SIG-M5 (cell line): ENCODE measurements at places on chromosomes 5 and 9.

DNA sequence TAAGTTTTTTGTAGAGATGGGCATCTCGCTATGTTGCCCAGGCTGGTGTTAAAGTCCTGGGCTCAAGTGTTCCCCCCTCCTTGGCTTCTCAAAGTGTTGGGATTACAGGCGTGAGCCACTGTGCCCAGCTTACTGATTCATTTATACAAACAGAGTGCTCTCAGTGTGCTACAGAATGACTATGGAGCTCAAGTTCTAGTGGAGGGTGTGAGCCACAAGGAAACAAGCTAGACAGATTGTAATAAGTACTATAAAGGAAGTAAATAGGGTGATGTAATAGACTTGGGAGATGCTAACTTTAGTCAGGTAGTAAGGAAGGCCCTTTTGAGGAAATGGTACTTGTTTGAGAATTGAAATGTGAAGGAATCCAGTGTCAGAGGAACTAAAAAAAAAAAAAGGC is 1.7 kb upstream of the TMEM267 start:
- DNase-seq, result peak; percentile 77

GRCh38 chr5:168295574-168296201 is 4.2 kb downstream of the WWC1 start:
- no peak for DNase-seq

DNA sequence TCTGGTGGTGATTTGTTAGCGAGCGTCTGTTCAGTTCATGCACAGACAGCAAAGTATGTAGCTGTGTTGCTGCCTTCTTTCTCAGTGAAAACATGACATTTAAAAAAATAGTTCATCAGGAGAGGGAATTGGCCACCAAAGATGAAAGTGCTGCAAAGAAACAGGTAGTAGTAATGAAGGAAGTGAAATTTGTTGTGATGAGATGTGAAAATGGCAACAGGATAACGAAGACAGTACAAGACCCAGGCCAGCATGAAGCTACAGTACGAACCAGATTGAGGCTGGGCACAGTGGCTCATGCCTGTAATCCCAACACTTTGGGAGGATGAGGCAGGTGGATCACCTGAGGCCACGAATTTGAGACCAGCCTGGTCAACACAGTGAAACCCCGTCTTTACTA is 136.0 kb downstream of the SMARCA2 start:
- DNase-seq, result no peak

- DNase-seq, result no peak
Measured at GRCh38 chr9:112784020-112784785, 33.6 kb downstream of the SNX30 start.

DNA sequence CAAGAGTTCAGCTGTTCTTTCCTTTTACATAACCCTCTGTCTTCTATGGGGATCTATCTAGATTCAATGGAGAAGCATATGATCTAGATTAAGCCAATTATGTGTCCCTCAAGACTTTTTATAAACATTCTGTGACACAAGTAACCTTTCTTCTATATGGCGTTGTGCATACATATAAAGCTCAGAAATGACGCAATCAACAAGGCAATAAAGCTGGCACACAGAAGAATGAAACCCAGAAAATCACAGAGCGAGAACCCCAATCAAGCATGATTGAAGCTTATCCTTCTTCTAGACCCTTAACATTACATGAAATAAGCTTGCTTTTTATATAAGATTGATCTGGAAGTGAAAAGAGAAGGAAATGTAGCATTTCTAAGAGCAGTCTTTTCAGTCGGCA is 178.9 kb downstream of the DMRTA1 start:
- no peak for DNase-seq

DNA sequence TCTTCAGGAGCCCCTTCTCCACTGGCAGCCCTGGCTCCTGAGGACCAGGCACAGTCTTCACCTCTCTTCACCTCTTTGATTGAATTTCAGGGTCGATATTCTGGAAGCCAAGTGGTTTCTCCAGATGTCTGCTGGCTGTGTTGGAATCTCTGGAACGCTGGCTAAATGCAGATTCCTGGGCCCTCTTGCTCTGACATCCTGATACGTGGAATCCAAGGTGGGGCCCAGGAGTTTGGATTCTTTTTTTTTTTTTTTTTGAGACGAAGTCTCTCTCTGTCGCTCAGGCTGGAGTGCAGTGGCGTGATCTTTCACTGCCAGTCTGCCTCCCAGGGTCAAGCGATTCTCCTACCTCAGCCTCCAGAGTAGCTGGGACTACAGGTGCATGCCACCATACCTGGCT is 26.8 kb upstream of the IER5L start:
- no peak for DNase-seq

DNA sequence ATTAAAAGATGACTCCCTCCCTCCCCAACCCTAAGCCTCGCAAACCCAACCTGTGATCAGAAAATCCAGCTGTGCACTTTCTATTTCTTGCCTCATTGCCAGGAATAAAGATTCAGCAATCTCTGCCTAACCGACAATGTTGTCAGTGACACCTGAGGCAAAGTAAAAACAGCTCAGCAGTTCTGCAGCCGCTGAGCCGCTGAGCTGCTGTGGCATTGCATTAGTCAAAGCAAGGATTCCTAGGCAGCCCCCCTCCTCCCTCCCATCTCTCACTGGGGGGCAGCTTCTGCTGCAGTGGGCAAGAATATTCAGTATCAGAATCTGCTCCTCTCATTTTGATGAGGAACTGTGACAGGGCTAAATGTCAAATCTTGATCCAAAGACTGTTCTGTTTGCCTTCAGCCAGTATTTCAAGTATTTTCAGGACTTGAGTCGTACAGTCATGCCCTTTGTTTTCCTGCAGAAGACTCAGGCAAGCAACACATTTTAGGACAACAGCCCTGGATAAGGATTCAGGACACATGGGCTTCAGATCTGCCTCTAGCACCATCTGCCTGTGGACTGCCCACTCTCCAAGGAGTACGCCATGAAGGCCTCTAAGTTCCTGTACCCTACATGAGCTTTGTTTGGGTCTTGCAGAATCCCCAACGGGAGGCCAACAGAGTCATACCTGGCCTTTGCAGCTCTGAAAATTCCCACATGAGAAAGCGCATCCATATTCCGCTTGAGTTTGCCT is 41.1 kb upstream of the DAP start:
- DNase-seq, result no peak

- DNase-seq, result no peak
Measured at GRCh38 chr5:83662558-83662957, 58.1 kb downstream of the HAPLN1 start.

DNA sequence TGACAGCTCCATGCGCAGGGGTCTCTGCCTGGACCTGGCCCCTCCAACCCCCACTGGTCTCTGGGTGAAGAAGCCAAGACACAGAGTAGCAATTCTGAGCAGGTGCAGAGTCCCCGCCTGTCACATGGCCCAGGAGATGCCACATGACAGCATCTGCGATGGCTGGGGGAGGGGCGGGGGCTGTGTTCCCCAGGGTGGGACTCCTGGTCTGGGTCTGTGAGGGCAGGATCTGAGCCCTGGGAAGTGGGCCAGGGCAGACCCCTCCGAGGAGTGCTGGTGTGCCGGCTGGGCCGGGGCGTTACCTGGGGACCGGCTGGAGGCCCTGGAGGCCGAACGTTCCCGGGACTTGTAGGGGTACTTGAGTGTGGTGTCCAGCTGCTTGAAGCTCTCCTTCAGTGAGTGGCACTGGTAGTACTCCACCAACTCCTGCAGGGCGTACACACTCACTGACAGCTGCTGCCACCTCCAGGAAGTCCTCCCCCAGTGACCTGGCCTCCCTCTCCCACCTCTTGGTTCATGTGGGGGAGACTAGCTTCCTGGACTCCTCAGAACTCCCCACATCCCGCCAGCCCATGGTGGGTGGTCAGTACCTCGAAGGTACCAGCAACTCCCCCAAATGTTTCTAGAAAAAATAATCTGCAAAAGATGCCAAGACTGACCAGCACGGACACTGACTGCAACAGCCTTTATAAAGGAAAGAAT is 32.1 kb upstream of the SARDH start:
- no peak for DNase-seq

DNA sequence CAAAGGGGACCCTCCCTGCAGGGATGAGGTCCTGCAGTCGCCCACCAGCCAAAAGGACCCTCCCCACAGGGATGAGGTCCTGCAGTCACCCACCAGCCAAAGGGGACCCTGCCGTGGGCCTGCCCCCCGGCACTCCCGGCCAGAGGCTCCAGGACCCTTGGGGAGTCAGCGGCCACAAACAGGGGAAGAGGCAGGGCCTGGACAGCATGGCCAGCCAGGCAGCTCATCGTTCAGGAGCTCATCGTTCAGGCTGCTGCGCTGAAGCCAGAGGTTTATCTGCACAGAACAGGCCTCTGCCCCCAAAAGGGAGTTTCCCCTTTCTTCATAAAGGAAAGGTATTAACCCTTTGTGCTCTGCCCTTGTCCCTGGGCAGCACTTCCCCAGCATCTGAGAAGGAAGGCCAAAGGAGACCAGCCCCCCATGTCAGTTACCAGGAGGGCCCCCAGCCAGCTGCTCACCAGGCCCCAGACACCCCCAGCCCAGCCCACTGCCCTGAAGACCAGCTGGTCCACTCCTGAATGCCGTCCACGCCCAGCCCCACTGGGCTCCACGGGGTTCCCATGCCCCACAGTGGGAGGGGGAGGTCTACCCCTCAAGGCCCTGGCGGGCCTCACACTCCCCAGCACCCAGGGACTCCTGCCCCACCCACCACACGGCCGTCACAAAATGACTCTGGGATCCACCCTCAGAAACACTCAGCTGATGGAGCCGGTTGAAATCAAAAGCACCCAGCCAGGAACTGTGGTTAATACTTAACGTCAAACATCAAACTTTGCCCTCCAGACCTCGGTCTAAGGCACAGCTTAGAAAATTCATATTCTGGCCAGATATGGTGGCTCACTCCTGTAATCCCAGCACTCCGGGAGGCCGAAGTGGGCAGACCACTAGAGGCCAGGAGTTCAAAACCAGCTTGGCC is 6.3 kb downstream of the SLC12A7 start:
- DNase-seq, result no peak

DNA sequence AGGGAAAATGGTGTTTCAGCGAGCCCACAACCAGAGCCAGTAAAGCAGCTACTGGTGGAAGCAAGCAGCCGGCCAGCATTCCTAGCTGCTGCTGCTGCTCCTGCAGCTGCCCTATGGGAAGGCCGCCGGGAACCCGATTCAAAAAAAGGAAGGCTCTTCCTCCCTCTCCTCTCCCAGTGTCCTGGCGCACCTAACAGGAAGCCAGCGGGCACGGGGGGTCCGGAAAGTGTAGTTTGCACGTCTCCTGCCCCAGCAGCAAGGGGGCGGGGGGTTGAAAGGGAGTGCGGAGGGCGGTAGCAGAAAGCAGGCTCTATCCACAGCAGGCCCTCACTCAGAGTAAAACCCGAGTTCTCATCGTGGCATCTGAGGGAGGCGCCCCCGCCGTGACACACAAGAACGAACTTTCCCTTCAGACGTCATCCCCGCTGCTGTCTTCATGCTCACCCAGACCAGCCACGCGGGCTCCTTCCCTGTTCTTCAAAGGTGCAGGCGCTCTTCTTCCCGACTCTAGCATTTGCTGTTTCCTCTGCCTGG is 16.5 kb downstream of the GRXCR2 start:
- no peak for DNase-seq

DNA sequence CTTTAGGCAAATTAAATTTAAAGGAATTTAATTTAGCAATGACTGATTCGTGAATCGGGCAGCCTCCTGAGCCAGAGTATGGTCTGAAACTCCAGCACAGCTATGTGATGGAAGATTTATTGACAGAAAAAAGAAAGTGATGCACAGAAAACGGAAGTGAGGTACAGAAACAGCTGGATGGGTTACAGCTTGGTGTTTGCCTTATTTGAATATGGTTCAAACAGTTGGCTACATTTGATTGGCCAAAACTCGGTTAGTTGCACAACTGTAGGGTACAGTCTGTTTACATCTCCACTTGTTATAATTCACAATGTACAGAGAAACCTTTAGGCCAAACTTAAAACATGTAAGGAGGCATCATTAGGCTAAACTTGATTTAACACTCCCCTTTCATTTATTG is 1716.1 kb upstream of the C9orf72 start:
- DNase-seq, result no peak

DNA sequence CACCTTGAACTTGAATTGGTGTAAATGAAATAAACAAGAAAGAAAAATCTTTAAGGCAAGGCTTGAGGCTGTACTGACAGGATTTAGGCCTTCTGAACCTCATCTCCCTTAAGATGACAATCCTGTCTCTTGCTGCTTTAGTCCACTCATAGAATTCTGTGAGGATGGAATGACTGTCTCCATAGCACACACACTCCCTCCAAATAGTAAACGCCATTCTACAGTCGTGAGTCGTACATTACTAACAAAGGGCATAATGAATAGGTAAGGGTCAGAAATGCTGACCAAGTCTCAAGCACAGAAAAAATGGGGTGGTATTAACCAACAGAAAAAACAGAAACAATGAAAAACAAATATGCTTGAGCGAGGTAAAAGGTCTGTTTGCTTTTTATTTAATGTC is 71.8 kb upstream of the SIMC1 start:
- no peak for DNase-seq

- DNase-seq, result no peak
Measured at GRCh38 chr5:142915813-142916424, 145.7 kb downstream of the ARHGAP26 start.

DNA sequence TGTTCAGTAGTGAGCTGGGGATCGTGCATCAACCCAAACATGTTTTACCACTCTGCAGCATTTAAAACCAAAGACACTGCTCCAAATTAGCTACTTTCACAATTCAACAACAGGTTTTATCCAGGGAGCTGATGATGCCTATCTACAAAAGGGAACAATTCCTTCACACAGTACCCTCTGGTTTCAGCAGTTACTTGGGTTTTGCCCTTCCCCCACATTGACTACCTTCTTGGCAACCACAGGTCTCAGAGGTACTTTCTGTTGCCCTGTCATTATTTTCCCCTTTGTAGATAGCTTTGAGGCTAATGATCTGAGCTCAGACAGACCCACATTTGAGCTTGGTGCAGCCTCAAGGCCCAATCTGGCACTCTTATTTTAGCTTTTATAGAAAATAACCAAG is 96.1 kb downstream of the WDR41 start:
- no peak for DNase-seq

- no peak for DNase-seq
Measured at GRCh38 chr5:6107675-6108539, 270.4 kb downstream of the MED10 start.

DNA sequence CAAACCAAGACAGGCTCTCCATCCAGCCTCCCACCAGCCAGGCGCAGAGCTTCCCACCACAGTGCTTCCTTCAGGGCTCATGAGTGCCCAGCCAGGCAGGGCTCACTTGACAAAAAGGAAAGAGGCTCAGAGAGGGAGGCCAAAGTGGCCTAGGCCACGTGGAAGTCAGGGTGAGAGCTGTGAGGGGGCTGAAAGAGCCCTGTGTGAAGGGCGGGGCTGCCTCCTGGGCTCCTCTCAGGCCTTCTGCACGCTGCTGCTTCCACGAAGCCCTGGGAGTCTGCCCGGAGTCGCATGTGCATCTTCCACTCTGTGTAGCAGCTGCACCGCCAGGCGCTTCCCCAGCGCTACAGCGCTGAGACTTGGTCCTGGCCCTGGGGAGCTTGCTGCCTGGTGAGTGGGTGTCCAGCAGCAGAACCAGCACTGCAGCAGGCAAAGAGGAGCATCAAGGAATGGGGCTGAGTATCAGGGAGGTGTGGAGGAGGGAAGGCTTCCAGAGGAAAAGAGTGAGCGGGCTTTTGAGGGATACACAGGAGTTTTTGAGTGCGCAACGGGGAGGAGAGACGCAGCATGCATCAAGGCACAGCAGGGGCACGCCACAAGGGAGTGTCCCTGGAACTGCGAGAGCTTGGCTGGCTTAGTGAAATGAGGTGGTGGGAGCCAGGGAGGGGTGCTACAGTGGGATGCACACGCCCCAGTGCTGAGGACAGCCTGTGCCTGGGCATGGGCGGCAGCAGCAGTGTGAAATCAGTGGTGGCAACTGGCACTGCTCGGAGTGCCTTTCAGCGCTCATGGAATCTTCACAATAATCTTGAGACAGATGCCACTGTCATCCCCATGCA is 178.0 kb downstream of the GAPVD1 start:
- DNase-seq, result no peak
